ENCODE measurements at places on chromosomes 7 and 10.

GRCh38 chr7:123687161-123687560, 31.5 kb downstream of the LMOD2 start:
- no peak for DNase-seq

- DNase-seq, result no peak
Observed at GRCh38 chr7:105775580-105775979, 100.8 kb downstream of the ATXN7L1 start.

- no peak for DNase-seq
Observed at GRCh38 chr10:24916365-24916764, 36.0 kb downstream of the PRTFDC1 start.

- no peak for DNase-seq
Observed at GRCh38 chr7:1638215-1638661, 31.8 kb upstream of the ELFN1 start.

GRCh38 chr7:47191876-47192291, 390.0 kb downstream of the TNS3 start:
- DNase-seq, result no peak

- DNase-seq, result no peak
Observed at GRCh38 chr7:88027724-88028123, 93.7 kb downstream of the ADAM22 start.

DNA sequence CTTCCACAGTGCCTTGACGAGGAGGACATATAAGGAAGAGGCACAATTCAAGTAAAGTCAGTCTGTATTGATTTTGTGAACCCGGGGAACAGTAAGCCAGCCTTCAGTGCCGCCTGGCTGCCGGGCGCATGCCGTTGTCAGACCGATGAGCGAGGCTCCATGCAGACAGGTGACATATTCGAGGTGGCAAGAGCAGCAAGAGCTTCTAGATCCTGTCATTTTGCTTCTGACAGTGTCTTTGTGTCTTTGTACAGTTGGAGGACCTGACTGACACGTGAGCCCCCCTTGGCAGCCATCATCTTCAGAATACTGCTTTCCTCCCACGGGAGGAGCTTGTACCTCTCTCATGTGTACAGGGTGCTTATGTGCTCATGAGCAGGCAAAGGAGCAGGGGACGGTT, 387.5 kb upstream of the GALNT17 start:
- DNase-seq, result no peak

GRCh38 chr10:99937630-99938029, 72.1 kb downstream of the DNMBP start:
- no peak for DNase-seq

DNA sequence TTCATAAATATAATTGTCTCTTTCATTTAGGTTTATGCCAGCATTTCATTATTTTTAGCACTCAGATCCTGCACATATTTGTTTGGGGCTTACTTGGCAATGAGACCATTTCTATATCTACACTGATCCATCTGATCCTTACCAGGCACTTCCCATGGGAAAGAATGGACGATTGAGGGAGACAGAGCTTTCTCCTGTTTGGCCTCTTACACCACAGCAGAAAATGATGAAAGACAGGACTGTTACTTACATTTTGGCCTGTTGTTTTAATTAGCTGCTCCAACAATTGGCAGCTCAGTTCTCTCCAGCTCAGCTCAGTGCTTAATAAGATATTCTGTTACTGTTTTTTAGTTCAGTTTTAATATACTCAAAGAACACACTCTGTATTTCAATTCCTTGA, 77.6 kb upstream of the RSU1 start:
- DNase-seq, result no peak

GRCh38 chr10:118850418-118851061, 95.8 kb upstream of the CACUL1 start:
- DNase-seq, result no peak

- no peak for DNase-seq
Observed at GRCh38 chr10:44177610-44178009, 207.3 kb downstream of the CXCL12 start.

DNA sequence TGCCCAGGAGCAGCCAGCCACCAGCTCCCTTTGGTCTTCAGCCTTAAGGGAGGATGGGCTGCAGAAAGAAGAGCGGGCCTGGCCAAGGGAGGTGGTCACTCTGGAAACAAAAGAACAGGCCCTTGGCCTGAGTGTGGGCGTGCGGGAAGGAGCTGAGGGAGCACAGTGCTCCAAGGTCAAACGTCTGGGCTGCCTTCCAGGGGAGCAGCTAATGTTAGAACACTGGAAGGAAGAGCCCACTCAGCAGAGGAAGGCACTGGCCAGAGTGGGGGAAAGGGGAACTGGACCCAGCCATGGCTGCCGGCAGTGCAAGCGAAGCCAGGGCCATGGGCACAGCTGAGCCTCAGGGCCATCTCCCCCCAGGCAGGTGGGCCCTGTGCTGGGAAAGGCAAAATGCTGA, 42.7 kb downstream of the FAM53B start:
- DNase-seq, result no peak

- DNase-seq, result no peak
Observed at GRCh38 chr10:54940418-54940817, 139.4 kb upstream of the PCDH15 start.

DNA sequence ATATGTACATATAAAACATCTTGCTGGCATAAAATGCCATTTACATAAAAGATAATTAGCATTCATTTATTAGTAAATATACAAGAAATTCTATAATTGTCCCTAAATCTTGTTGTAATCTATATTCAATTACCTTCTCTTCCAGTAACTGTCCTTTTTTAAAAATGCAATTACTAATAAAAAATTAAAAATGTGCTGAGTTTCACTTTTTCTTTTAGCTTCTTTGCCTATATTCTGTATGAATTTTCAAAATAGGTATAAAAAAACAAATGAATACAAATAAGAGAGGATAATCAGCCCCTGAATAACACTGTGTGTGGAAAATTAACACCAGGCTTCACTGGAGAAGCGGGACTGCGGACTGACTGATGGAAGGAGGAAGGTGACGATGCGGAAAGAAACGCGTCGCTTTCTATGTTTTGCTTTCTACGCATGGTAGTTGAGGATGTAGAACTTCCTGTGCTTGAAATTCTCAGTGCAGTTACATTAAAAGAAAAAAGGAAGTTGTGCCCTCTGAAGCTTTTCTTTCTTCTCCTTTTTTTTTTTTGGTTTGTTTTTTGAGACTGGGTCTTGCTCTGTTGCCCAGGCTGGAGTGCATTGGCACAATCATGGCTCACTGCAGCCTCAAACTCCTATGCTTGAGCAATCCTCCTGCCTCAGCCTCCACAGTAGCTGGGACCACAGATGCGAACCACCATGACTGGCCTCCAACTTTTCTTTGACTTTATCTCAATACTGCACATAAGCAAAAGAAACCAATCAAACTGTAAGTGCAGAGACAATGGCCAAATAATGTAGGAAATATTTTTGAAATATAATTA, 7.4 kb upstream of the ZMYND11 start:
- DNase-seq, result no peak

- no peak for DNase-seq
Observed at GRCh38 chr7:32088451-32088881, 18.3 kb upstream of the PDE1C start.

DNA sequence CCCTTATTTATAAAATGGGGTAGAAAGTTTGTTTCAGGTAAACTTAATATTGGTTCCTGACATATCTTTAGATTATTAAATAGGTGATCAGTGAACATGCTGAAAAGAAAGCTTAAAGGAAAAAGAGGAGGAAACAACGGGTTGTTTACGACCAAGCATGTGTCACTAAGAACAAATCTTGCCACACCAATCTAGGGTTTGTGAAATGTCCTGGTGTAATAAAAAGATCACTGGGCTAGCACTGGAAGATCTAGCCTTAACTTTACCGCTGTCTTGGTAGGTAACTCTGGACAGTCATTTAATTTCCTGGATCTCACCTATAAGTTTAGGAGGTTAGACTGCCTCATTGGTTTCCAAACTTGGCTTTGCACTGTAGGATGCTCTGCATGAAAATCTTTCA, 19.0 kb downstream of the VPS26A start:
- DNase-seq, result no peak

DNA sequence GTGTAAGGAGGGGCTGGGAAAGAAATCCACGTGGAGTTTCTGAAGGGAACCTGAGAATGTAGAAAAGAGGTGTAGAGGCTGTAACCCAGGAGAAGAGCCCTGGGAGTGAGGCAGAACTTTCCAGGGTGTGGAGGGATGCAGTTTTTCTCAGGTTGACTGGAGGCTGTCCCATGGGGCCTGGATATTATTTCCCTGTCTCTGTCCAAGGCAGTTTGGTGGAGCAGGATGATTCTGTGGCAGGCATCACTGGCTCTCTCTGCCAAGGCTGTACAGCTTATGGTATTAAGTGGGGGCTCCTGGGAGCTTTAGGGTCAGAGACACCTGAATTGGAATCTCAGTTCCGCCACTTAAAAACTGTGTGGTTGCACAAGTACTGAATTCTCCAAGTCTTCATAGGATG, 81.6 kb downstream of the CHN2 start:
- DNase-seq, result no peak

DNA sequence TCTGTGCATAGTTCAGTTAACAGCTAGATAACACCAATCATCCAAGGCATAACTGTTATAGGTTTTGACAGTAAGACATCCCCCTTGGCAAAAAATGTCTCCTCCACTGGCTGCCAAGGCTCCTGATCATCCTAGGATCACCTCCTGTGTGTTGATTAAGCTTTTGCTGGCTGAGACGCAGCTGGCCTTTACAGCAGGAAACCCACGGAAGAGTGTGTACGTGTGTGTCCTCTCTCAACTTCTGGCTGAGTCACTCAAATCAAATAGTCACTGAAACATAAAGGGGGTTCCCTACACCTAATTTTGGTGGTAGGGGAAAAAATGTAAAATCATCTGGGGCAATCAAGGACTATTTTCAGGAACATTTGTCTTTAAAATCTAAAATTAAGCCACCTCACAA, 208.8 kb downstream of the CTNNA3 start:
- DNase-seq, result no peak

DNA sequence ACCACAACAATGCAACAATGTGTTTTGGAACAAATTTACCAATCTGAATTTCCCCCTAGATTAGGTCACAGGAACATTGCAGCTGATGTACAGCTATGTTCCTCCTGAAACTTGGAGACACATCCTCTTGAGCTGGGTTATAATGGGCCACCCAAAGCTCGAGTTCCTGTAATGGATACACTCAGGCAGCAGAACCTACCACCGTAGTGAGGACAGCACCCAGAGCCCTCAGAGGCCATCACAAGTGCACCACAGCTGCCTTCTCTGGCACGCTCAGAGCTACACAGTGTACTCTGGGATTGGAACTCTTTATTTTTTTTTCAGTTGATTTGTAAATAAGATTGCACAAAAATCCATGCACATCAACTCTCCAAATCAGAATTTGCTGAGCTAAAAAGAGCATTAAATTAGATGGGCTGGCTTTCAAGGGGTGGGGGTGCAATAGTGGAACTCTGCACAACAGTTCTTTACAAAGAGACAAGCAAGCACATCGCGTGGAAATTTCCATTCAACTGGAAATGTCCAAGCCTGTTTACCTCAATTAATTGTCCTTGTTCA, 56.7 kb downstream of the EGFR start:
- DNase-seq, result no peak

- no peak for DNase-seq
Observed at GRCh38 chr10:7258948-7259523, 151.8 kb downstream of the SFMBT2 start.

DNA sequence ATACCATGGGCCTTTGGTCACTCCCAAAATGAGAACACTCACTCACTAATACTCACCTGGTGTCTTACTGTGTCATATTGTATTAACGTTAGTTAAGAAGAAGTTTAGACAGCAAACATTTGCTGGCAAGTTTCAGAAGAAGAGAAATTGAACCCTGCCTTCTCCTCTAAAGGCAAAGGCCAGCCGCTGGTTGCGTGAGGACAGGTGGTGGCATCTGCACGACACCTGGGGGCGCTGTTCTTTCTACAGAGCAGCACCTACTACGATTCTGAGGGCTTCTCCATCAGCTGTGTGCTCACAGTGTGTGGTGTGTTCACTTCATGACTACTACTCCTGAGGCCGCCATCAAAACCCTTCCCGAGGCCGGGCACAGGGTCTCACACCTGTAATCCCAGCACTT, 17.9 kb upstream of the CLEC2L start:
- no peak for DNase-seq

GRCh38 chr10:32065856-32066255, 9.6 kb upstream of the KIF5B start:
- DNase-seq, result no peak

DNA sequence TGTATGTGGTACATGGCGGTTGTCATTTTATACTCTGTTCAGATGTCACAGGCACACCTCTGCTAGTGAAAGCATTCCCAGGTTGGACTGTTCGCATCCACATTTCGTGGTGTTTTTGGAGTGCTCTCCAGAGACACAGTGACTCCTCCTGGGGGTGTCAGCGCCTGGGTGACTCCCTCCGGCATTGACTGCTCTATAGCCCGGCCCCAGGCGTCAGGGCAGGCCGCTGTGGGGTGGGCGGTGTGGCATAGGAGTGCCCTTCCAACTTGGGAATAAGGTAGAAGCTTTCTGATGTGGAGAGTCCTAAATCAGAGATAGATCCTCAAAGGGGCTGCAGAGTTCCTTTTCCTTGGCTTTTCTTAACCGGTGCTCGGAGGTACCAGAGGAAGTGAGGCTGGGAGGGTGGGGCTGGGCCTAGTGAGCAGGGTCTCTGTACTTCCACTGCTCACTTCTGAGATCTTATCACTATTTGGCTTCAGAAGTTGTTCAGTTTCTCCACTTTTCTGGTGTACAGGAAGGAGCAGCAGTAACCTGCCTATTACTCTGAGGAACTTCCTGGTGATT, 32.3 kb downstream of the CCNY start:
- DNase-seq, result no peak

GRCh38 chr10:96797485-96797884, 34.6 kb upstream of the LCOR start:
- no peak for DNase-seq

GRCh38 chr7:71925663-71926062, 486.5 kb downstream of the CALN1 start:
- DNase-seq, result no peak

- no peak for DNase-seq
Observed at GRCh38 chr7:85426487-85426960, 239.7 kb upstream of the SEMA3D start.

GRCh38 chr7:100865938-100866728, 1.1 kb upstream of the TRIP6 start:
- DNase-seq, result no peak

DNA sequence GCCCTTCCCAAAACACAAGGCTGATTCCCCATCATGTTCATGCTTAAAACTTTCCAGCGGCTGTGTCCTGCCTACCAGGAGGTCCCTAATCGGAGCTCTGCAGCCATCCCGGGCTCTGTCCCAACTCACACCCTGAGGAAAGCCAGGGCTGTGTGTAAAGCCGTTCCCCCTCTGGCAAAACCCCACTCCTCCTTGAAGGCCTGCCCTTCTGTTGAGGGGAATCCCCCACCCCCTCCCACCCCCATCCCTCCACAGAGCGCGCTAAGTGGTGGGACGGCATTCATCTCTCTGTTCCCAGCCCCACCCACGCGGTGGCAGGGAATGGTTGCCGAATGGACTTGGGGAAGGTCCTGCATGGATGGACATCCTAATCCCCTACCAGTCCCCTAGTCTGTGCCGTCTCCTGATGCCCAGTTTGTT, 667 bp upstream of the TMEM120A start:
- DNase-seq, result no peak

Data from NCI-H187 (cell line).